ENCODE measurements at places on chromosomes 3 and 15. TPM values are rescaled to one million over a fixed set of nuclear protein-coding genes. Genes with fewer than 3 reads are reported as not detected.

The SLC22A13 gene
- 0.91 TPM for total RNA-seq

The SV2B gene
- total RNA-seq, result 0.15 TPM

The HACL1 gene
- 34.6 TPM for total RNA-seq

The EPHA3 gene
- total RNA-seq, result not detected

The ADAMTSL3 gene
- 0.34 TPM for total RNA-seq

The IQCF5 gene
- total RNA-seq, result not detected

The ADIPOQ gene
- total RNA-seq, result not detected

The TNIK gene
- total RNA-seq, result 7.0 TPM

The SYNPR gene
- total RNA-seq, result not detected

All from Daoy (cell line).